ENCODE measurements at places on chromosomes 3 and 15.

- DNase-seq = no peak
Measured at GRCh38 chr3:29057326-29057725, 223.5 kb upstream of the RBMS3 start.

GRCh38 chr3:33322412-33322811 is 45.2 kb downstream of the FBXL2 start:
- DNase-seq = no peak

DNA sequence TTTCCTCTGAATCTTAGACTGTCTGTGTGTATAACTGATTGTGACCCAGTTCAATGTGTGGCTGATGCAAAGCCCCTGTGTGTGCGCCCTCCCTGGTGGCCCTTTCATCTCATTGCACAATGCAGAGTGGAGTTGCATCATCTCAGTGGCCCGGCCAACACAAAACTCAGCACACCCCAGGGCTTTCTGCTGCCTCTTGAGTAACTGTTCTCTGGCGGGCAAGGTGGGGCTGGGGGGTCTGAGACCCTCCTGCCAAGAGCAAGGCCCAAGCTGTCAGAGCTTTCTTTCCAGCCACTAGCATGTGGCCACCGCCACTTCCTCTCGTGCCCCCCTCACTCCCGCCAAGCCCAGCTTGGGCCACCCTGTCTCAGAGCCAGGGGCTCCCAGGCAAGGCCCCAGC is 80.7 kb upstream of the ALDH1L1 start:
- DNase-seq = no peak

GRCh38 chr3:86658876-86659275 is 332.1 kb downstream of the VGLL3 start:
- DNase-seq = no peak

- DNase-seq = no peak
Measured at GRCh38 chr15:34014556-34014955, 24.4 kb downstream of the AVEN start.

GRCh38 chr15:58264053-58264971 is 126.1 kb downstream of the AQP9 start:
- DNase-seq = no peak

DNA sequence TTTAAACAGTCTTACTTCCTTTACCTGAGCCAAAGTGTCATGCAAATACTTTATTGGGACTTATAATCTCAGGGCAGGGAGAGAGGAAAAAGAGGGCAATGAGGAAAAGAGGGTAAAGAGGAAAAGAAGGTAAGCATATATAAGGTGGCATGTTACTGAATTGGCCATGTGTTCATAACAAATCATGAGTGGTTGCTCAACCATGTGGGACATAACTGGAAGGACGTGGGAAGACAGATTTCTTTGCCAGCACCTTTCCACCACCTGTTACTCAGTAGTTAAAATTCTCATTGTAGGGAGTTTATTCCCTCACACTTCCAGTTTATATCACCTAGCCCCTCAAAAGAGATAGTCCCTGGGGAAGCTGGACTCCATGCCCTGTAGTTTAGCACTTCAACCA is 54.7 kb upstream of the TPRG1 start:
- DNase-seq = no peak

DNA sequence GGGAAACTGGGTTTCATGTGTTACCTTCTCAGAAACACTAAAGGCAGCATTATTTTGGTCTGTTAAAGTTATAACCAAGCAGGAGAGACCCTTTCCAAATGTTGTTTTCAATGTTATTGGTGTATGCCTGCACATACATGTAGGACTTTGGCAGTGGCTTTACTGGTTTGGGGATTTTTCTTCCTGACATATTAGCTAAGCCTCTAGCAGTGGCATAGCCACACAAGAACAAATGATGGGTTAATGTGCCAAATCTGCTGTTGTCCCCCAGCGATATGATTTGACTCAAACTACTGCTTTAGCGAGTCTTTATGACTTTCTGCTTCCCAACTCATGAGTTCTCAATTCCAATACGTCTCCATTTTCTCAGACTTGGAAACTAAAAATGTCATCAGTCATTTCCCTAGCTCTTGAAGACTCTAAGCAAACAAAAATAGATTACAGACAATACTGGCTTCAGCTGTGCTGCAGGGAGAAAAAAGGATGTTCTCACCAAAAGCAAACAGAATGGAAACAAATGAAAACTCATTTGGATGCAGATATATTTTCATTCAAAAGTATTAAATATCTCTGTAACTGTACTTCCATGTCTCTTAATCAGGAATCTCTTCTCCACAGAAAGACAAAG is 29.6 kb downstream of the TPM1 start:
- DNase-seq = no peak

- DNase-seq = no peak
Measured at GRCh38 chr3:80733522-80734176, 965.9 kb upstream of the ROBO1 start.

DNA sequence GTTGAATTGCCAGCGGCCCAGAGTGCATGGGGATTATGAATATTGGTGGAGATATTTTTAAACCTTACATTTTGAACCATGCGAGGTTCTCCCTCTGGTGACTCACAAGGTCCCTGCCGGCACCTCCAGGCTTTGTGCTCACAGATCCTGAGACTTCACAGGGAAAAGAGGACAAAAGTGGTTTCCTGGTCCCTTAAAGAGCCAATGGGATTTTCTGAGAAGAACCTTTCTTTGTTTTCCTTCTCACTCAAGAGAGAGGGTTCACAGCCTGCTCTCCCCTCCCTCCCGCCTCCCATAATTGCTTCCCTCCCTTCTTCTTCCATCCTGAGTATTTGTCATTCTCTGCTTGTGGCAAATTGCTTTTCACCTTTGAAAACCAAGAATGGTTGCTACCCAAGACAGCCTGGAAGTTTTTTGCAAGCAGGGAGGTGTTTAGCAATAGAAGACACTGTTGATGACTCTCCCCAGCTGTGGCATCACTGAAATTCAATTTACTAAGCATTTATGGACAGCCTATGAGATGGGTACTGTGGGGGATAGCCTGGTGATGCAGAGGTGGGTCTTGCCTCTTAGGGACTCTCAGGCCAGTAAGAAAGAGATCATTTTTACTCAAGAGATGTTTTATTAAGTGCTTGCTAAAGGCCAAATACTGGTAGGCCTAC is 76.6 kb downstream of the CPN2 start:
- DNase-seq = no peak

DNA sequence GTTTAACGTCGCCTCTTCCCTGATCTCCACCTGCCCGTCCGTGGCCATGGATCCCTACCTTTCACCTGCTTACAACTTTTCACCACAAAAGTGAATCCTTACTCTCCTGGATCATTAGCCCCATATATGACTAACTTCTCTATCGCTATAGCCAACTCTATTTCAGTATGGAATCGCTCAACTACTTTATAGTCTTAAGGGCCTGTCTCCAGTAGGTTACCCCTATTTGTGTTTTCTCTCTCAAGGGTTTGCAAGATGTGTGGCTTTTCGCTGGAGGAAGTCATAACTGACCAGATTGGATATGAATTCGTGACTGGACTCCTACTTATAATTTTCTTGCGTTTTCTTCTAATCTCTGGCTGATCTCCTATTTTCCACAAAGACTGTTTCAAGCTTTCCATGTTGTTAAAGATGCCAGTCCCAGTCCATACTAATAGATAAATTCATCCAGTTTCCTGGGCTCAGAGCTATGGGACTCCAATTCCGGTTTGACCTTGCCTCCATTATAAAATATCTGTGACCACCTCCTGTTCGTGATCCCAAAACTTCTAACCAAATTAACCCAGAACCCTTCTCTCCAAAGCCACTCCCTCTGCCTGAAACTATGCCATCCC is 1.3 kb upstream of the STAG1 start:
- no peak for DNase-seq

All from T-helper 22 cell (primary cell).